ENCODE measurements at places on chromosomes 4 and X.
A peak's percentile ranks its signal among the peaks of the same experiment; 100 is the strongest.

GRCh38 chr4:132992686-132993085 lies 156.4 kb upstream of the PCDH10 start:
- no peak for DNase-seq

- DNase-seq: no peak
Observed at GRCh38 chr4:59597536-59598329, 1602.4 kb upstream of the ADGRL3 start.

- DNase-seq: no peak
Observed at GRCh38 chrX:150935467-150935866, 37.0 kb upstream of the CD99L2 start.

GRCh38 chrX:107293056-107293455 lies 86.6 kb downstream of the DNAAF6 start:
- no peak for DNase-seq

DNA sequence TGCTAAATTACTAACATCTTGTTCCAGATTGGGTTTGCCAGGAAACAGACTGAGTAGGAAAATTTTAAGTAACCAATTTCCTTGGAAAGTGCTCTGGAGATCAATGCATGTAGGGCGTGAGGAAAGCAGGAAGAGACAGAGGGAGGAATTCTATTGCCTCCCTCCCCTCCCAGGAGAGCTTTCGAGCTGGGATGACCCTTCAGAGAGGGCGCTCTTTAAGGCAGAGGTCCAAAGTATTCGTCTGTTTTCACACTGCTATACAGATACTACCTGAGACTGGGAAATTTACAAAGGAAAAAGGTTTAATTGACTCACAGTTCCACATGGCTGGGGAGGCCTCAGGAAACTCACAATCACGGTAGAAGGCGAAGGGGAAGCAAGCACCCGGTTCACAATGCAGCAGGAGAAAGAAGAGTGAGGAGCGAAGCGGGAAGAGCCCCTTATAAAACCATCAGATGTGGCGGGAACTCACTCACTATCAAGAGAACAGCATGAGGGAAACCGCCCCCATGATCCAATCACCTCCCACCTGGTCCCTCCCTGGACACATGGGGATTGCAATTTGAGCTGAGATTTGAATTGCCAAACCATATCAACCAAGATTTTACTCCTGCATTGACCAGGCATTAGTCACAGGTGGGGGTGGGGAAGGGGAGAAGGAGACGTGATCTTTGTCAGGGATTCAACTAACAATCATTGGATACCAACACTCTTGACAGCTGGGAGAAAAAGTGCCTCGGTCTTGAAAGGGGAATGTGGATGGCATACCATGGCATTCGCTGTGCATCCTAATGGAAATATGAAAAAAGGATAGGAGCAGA lies 63.8 kb downstream of the SLITRK2 start:
- no peak for DNase-seq

DNA sequence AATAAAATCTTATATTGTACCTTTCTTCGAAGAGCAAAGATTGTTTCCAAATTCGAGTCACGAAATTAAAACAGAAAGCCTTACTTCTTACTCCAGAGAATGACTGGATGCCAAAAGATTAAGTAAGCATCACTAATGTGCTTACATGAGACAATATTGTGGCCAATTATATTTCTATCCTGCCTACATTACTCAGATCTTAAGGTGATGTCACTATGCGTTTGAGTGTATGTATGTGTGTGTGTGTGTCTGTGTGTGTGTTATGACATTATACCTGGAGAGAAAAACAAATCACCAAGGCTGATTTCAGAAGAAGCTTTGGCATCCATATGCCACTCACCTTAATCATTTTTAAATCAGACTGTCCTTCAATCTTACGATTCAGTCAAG lies 556.3 kb downstream of the PPARGC1A start:
- peak; percentile 56 for DNase-seq

DNA sequence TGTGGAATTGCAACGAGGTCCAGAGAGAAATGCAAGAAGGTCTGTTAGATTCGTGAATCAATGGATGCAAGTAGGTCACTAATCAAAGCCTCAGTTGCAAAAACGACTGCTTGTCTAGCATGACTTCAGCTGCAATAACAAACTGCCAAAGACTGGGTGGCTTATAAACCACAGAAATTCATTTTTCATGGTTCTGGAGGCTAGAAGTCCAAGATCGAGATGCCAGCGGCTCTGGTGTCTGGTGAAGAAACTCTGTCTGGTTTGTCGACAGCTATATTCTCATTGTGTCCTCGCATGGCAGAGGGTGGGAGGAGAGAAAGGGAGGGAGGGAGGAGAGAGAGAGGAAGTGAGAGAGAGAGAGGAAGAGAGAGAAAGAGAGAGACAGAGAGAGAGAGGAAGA lies 114.7 kb downstream of the MXRA5 start:
- DNase-seq: no peak

- no peak for DNase-seq
Observed at GRCh38 chr4:8283161-8283560, 13.6 kb downstream of the HTRA3 start.

DNA sequence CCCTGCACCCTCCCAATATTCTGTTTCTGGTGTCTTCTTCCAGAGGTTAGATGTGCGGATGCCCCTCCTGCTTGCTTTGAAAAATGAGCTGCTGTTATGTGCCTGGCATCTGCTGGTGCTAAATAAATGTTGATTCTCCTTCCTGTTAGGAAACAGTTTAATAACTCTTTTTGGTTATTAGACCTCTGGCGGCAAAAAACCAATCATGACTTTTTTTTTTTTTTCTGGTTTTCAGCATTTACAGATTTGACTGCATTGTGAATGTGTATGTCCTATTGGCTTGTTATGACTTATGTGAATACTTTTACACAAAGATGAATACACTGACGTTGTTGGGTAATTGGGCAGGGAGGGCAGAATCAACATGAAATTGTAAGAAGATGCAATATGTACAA lies 13.6 kb upstream of the TMEM156 start:
- DNase-seq: no peak

DNA sequence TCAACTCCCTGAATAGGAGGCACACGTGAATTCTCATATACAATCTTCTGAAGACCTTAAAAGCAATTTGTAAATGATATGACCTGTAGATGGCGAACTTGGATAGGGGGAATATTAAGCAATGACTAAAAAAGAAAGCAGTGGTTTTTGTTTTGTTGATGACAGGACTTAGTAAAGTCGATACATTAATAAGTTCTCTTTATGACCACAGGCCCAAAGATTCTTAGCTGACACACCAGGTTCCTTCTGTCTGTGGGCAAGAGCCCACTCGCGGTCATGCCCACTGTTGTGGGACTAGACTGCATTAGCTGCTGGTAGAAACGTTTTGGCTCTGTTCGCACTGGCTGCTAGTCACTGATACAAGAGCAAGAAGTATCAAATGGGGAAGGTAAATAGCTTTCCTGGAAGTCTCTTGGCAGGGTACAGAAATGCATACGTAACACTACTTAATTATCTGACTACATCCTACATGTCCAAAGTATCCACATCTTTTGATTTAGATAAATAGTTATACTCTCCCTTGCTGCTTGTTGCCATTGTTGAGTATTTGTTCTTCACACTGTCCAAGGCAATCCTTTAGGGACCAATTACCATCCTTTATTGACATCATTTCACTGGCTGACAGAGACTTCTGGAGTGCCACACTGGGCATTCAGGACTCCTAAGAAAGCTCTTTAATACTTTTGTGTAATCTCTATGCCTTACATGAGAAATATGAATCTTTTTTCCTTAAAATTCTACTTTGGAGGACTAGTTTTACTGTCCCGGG lies 31.0 kb downstream of the ALPK1 start:
- DNase-seq: no peak

DNA sequence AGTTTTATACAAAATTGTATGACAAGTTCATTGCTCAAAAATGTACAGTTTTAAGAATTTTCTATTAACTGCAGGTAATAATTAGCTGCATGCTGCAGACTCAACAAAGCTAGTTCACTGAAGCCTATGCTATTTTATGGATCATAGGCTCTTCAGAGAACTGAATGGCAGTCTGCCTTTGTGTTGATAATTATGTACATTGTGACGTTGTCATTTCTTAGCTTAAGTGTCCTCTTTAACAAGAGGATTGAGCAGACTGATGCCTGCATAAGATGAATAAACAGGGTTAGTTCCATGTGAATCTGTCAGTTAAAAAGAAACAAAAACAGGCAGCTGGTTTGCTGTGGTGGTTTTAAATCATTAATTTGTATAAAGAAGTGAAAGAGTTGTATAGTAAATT lies 131.0 kb downstream of the TET2 start:
- no peak for DNase-seq

DNA sequence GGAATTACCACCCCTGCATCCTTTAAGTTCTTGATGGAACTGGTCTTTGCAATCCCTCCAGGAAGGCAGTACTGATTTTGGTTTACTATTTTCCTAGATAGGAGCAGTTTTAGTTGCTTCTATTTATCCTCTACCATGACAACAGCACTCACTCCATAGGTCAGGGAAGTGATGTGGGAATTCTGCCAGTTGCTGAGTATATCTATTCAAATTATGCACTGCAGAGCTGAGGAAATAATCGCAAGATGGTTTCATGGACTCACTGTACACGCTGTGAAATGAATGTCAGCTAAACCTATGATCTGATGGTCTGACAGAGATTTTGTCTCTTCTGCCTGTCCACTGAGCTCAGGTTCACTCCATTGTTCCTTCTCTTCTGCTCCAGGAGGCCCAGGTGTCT lies 135.8 kb downstream of the FAAH2 start:
- no peak for DNase-seq

- DNase-seq: peak; percentile 5
Observed at GRCh38 chr4:85968945-85969819, 390.7 kb downstream of the MAPK10 start.

DNA sequence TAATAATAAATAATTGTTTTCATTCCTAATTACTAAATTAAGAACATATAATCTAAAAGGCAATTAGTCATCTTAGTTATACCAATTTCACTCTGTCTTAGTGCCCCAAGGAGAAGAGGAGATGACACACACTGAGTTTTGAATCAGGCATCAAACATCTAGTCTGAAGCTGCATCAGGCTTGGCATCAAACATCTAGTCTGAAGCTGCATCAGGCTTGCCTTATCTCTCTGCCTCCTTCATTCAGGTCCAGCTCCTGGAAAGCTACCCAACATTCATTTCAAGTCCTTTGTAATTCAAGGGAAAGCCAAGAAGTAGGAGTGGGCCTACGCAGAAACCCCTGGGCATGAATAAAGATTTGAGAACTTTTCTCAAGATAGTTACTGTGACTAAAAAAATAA lies 62.2 kb downstream of the SH3RF1 start:
- no peak for DNase-seq

Measured in CD14-positive monocyte (primary cell).